ENCODE measurements at places on chromosomes 5 and 9. TPM values are rescaled to one million over a fixed set of nuclear protein-coding genes. Genes with fewer than 3 reads are reported as not detected.

Gene PDE6A
- 0.17 TPM for total RNA-seq

DNA sequence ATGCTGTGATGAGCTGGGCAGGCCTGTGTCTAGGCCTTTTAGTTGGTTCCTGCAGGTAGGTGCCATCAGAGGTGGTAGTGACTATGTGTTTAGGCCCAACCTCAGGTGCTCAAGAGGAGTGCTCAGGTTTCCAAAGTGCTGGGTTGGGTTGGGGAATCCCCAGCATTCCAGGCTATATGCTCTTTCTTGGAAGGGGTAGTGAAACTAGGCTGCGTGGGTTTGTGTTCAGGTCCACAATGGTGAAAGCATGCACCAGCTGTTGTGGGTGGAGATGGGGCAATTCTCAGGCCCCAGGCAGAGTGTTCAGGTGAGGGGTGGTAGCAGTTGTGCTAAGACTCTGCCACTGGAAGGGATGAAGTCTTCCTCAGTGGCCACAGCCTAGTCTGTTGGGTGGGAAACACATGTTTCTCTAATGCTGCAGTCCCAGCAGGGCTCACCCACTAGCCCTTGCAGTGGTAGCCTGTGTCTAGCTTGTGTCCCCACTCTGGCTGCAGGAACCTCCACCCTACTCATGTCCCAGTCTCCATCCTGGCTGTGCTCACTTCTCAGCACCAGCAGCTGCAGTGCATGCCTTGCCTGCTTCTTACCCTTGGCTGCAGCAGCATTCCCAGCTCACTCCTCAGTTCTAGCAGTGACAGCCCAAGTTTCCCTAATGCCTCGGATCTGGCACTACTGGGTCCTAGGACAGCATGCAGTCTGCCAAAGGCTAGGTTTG, 78.9 kb downstream of the FAM170A start:
- H3K36me3 ChIP-seq = no peaks in the 10 kb centered on the region
- H3K4me1 ChIP-seq = no peaks in the 10 kb centered on the region
- no peaks in the 10 kb centered on the region for H3K27me3 ChIP-seq
- no peak for DNase-seq
- H3K4me3 ChIP-seq = no peak overlapping the region
- H3K27ac ChIP-seq = no peak overlapping the region

Gene REEP2
- total RNA-seq = 16.0 TPM

Gene IL12B
- total RNA-seq = not detected

Data from astrocyte (in vitro differentiated cells and primary cell).